ENCODE measurements at places on chromosomes 11 and 22.

GRCh38 chr11:1736447-1736992 is 13.9 kb downstream of the IFITM10 start:
- no peak for DNase-seq

- no peak for DNase-seq
Measured at GRCh38 chr11:99281331-99281730, 260.6 kb downstream of the CNTN5 start.

DNA sequence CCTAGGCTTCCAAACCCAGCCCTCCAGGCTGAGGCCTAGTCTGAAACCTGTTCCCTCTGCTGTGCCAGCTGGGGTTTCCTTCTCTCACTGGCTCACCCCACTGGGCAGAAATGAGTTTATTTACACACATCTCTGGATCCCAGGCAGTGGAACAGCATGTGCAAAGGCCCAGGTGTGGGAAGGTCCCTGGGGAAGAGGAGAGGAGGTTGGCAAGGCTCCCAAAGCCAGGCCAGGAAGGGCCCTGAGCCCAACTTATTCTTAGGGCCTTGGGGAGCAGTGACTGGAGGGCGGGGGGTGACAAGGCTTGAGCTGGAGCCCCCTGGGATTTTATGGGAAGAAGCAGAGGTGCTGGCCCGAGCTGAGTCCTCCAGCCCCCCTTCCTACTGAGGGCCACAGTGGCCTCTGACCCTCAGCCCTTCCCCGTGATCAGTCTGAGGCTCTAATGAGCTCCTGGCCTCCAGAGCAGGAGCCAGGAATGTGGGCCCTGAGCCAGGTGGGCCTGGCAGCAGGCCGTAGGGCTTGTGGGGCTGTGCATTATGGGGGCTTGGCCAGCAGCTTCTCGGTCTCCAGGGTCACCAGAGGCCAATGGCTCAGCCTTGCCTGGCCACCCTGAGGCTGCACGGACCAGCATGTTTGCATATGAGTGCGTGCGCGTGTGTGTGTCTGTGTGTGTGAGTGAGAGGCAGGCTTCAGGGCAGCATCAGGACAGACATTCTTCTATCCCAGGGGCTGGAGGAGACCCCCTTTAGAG is 2.9 kb downstream of the MYO7A start:
- DNase-seq, result peak; percentile 24

GRCh38 chr11:111726301-111726713 is 39.9 kb downstream of the PPP2R1B start:
- no peak for DNase-seq

DNA sequence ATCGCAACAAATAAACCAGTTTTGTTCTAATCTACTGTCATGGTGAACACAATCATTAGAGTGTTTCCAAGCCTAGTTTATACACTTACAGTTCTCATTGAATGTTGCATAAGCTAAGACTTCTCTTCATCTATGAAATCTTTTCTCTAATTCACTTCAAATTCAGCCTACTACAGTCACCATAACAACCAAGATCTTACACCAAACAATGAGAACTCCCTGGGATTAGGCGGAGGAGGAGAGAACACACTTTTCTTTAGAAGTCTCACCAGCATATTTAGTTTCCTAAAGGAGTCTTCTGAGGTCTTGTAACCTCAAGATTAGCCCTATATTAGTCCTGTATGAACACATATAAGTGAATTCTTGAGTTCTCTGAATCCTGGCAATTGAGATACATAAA is 1889.7 kb downstream of the LRRC4C start:
- no peak for DNase-seq

GRCh38 chr11:116693593-116694348 is 79.0 kb downstream of the BUD13 start:
- no peak for DNase-seq

DNA sequence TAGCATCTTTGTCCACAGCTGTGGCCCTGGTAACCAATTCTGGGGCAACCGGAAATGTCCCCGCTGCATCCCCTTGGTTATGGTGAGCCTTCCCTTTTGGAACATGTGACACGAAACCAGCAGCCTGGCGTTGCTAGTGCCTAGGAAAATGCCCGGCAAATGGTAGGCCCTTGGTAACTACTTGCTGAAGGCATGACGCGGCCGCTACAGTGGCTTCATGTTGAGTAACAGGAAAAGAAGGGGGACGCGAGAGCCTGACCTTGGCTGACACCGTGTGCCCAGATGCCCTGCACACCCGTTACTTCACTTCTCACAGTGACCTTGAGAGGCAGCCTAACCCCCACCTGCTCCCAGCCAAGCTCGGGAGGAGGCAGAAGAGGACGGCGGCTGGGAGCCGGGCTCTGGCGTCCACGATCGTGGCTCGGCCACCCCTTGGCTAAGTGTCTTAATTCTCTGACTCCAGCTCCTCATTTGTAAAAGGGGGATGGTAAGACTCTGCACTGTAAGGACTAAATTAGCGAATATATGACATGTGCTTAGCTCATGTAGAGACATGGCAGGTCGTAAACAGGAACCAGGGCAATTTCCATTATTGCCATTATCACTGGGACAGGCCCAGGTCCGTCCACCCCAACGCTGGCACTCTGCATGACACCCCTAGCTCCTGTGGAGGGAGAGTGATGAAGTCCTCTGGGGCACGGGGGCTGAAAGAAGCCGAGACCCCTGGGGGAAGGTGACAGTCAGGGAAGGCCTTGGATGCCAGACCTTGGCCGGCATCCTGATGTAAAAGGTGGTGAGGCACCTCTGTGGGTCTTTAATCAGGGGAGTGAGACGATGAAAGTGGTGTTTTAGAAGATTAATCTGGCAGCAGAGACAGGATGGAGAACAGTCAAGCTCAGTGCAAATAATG is 18.9 kb downstream of the IFT27 start:
- DNase-seq, result no peak

DNA sequence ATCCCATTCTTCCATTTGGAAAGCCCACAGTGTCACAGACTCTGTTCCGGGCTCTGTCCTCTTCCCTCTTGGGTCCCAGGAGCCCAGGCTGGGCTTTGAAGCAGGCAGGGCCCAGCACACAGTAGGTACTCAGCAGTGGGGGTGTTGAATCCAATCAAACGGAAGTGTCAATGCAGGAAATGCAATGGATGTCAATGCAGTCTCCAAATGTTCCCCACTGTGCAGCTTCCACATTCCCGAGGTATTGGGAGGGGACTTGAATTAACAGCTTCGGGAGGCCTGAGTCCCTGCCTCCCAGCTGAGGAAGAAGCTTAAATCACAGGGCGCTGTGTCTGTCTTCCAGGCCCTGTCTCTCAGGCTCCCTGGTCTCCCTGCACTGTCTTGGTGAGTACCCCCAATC is 21.8 kb upstream of the SMIM35 start:
- DNase-seq, result no peak

DNA sequence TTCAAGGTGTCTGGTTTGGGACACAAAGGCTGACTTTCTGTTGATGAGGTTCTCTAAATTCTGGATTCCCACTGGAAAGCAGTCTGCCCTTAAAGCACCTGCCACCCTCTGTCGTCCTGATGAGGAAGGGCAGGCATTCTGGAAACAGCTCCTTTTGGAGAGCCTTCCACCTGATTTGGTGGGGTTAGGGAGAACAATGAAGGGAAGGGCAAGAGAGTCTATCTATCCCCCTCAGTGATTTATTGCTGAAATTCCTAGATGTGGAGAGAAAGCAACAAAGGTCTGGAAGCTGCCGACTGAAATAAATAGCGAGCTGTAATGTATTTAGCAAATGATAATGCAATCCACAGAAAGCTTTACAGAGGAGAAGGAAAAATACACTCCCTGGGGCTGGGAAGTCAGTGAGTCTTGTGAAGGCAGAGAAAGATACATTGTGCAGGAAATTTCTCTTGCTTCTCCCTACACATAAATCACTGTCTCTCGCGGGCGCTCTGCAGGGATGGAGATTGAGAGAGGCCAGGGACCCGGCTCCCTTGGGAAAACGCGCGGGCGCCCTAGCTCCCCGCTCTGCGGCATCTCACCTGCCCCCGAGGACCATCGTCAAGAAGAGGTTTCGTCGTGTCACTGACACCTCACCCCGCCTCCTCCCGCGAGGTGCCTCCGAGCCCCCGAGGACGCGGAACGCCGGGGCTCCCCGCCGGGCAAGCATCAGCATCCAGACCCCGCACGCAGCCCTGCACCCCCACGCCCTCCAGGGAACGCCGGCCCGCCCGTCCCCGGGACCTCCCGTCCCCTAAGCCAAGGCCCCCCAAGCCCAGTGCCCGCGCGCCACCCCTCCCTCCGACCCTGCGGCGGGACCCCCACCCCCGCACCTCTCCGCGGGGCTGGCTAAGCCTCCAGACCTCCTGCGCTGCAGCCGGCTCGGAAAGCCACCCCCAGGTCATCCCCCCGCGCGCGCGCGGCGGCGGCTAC is 673 bp downstream of the CDON start:
- no peak for DNase-seq

- no peak for DNase-seq
Measured at GRCh38 chr11:80898910-80899309, 1458.1 kb upstream of the TENM4 start.

DNA sequence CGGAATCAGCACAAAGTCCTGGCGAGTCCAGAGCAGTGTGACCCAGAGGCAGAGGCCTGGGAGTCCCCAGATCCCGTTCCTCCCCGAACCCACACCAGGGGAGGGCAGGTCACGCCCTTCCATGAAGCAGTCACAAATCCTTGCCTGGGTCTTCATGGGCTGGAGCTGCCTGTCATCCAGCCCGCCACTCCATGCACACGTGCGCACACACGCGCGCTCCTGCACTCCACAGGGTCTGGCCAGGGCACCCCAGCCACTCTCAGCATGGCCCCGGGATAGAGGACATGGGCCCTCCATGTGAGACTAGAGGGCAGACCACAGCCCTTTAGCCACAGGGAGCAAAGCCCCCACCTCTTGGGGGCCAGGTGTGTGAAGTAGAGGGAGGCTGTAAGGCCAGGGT is 5.7 kb upstream of the TNFRSF13C start:
- no peak for DNase-seq

DNA sequence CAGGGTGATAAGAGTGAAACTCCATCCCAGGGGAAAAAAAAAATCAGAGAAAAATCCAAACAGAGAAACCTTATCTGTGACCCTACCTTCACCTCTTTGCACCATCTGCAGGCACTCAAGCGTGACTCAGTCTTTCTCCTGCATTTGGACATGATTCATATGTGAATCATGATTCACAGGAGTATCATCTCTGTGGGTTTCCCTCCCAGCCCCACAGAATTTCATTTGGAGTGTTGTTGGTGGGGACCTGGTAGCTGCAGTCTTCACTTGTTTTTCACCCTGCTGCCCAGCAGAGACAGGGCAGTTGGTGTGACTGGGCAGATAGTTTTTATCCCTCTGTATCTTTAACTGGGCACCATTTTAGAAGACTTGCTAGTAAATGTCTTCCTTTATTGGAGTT is 75.7 kb downstream of the DEPDC5 start:
- DNase-seq, result peak; percentile 94

DNA sequence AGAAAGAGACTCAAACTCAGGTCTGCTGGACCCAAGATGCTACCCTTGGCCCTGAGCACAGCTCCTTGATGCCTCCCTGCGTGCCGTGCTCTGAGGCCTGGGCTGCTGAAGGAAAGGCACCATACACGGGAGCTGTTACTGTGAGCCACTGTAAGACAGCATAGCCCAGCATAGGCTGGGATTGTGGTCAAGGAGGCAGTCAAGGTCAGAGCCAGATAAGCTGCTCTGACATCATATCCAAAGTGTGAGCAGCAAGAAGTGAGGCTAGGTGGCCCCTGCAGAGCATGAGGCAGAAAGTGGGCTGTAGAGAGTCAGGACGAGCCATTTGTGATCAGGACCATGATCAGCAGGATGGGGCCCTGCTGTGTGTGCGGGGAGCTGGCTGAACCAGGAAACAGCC is 7.7 kb downstream of the SLC22A8 start:
- no peak for DNase-seq

DNA sequence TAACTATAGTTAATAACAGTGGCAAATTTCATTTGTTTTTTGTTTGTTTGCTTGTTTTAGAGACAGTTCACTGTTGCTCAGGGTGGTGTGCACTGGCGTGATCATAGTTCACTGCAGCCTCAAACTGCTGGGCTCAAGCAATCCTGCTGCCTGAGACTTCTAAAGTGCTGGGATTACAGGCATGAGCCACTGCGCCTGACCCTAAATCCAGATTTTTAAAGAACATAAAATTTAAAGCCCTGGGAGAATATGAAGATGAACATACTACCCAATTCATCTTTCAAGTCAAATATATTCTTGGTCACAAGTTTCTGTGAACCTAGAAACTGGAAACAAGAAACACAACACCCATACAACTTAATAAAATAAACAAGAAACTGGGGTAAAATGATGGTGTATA is 28.1 kb downstream of the RRAS2 start:
- no peak for DNase-seq

- no peak for DNase-seq
Measured at GRCh38 chr11:65340226-65340625, 6.6 kb downstream of the DPF2 start.

DNA sequence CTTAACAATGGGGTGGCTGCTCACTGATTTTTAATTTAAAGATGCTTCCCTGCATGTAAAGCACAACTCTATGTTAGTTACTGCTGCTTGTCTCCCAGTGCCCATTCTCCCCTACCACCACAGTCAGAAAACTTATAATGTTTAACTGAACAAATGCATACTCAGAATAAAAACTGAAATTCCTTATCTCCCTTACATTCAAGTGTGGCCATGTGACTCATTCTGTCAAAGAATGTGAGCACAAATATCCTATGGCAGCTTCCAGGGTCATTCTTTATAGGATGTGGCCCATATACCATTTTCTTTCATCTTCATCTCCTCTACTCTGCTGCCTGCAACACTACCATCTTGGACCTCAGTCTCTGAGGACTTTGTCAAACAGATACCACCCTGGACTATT is 374.8 kb downstream of the DYNC2H1 start:
- DNase-seq, result peak; percentile 14

GRCh38 chr11:14073849-14074476 is 111.4 kb downstream of the SPON1 start:
- DNase-seq, result no peak

- no peak for DNase-seq
Measured at GRCh38 chr22:25903294-25903693, 161.3 kb downstream of the MYO18B start.

DNA sequence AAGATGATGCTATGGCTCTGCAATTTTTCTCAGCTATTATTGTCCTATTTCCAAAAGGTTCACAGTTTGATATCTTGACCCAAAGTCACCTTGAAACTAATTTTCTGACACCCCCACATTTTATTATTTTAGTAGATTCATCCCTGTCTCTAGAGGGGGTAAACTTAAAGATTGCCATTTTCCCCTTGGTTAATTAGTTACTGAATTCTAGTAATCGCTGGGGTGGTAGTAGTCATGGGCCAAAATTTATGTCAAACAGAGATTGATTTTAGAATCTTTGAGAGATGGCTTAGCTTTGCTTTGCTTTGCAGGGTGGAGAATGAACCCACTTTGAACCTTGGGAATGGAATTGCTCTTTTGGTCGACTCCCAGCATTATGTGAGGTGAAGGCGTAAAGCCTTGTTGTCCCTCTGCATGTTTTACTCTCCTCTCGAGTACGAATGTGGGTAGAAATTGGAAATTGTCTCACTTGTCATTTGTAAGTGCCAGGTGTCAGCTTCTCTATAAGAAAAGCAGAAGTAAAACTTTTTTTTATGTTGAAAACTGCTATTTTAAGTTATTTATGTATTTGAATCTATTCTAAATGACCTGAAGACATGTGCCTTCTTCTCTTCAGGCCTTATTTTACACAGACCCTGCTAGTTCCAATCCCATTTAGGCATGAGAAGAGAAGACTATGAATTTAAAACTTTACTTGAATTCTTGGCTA is 42.4 kb upstream of the RCE1 start:
- no peak for DNase-seq

- no peak for DNase-seq
Measured at GRCh38 chr11:6708876-6709275, 25.7 kb upstream of the MRPL17 start.

Measured in RCC 7860 (cell line).